Lung (tissue), 17 donors: ENCODE measurements at places on chromosomes 4 and X. TPM values are rescaled to one million over a fixed set of nuclear protein-coding genes. Genes with fewer than 3 reads are reported as not detected.

- no peak for DNase-seq
These were observed 16.0 kb downstream of the HPSE start for GRCh38 chr4:83318666-83319065.

- DNase-seq: peak; percentile 98
These were observed 27.2 kb upstream of the SLC25A4 start for GRCh38 chr4:185115827-185116232.

- DNase-seq: no peak
These were observed 19.3 kb downstream of the EPHA5 start for GRCh38 chr4:65651031-65651430.

DNA sequence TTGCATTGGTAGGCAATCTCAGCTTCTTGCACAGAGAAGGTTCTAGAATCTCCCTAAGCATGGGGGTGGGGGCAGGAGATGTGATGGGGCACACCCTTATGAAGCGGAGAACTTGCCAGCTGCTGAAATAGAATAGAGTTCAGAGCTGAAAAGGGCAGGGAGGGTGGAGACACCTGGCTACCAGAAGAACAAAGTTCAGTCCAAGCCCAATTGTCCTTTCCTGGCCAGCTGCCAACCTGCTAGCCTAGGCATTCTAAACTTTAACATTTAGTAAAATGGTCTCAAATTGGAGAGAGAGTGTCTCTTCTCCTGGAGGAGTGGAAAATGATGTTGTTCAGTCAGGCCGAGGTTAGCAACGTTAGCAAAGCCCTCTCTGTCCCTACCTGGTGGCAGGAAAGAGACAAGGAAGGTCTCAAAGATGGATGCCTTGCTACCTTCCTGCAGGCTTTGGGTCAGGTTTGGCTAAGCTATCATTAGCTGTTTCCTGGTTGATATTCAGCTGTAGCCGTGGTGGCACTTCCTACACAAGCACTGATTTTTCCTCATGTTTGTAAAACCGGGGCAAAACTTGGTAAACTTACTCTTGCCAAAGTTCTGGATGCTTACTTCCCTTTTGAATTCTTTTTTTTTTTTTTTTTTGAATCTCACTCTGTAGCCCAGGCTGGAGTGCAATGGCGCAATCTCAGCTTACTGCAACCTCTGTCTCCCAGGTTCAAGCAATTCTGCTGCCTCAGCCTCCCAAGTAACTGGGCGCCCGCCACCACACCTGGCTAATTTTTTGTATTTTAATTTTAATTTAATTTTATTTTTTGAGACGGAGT is 34.7 kb upstream of the NYX start:
- no peak for DNase-seq

DNA sequence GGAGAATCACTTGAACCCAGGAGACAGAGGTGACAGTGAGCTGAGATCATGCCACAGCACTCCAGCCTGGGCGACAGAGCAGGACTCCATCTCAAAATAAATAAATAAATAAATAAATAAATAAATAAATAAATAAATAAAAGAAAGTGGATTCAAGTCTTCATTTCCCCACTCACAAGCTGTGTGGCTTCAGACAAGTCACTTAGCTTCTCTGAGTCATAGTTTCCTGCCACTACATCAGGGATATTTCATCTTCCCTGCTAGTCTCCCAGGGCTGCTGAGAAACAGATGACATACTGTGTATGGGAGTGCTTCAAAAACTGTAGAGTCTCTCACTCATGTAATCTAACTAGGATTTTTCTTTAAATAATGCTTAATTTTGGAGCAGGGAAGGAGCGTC is 37.2 kb downstream of the TBC1D9 start:
- no peak for DNase-seq

DNA sequence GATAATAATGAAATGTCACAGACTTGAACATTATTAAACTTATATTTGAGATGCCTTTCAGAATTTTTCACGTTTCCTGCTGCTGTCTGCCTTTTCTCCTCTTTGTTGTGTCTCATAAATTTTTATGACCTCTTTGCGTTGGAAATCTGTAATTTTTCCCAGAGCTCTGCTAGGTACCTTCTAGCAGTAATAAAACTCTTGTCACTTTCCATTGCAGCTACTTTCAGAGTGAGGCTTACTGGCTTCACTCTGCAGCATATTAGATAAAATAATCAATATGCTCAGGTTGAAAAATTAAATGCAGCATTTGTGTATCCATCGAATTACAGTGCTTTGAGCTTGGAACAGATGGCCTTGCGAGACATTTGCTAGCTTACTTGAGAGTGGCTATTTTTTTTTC is 689.0 kb downstream of the GRID2 start:
- no peak for DNase-seq

- DNase-seq: peak; percentile 80
These were observed at the start of gene PPARGC1A for GRCh38 chr4:23889814-23890341. PPARGC1A (minus strand) TSS chr4:23890047; CDS start chr4:23889957, 90 bp downstream.

TSPAN6 gene
- polyA plus RNA-seq: 15.1 TPM

NDST3 gene
- polyA plus RNA-seq: 0.02 TPM

IL21 gene
- polyA plus RNA-seq: 0.02 TPM

RGN gene
- 15.8 TPM for polyA plus RNA-seq

PPP1R2C gene
- not detected for polyA plus RNA-seq

MECP2 gene
- 20.4 TPM for polyA plus RNA-seq

SOWAHB gene
- 0.28 TPM for polyA plus RNA-seq

MAGEB17 gene
- polyA plus RNA-seq: 0.05 TPM

P2RY10 gene
- 0.14 TPM for polyA plus RNA-seq
